CD4-positive, alpha-beta T cell treated with Interleukin-6 at 100 ng/mL for 8 hours (primary cell): ENCODE measurements at places on chromosomes 4 and X.

DNA sequence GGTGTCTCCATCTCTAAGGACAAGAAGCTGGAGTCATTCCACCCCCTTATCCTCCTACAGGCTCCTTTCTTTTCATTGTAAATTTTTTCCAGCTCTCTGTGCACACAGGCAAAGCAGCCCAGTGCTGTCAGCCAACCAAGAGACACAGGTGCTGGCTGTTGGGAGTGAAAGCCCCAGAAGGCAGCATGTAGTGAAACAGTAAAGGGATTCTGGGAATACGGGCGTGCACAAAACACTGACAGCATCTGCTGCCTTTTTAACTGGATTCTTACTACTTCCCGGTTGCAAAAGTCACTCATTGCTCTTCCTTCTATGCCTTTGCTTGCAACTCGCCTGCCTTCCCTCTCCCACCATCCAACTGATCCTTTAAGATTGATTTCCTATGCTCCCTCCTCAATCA lies 208.6 kb upstream of the PRPS2 start:
- no peak for DNase-seq

DNA sequence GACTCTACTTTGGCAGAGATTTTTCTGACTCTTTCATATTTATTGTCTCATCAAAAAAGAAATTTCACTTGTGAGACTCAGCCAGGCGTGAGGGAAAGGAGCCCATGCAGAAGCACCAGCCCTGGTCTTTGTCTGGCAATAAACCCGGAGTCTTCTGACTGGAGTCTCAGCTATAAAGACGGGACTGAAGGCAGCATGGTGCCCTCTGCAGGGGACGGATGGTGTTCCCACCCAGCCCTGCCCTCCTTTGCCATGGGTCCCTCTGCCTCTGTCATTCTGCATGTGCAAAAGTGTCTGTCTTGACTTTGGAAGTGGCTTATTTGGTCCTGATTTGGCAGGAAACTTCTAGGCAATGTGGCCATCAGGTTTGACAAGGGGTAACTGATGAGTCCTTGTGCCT lies 14.2 kb downstream of the ZNF185 start:
- DNase-seq: no peak

DNA sequence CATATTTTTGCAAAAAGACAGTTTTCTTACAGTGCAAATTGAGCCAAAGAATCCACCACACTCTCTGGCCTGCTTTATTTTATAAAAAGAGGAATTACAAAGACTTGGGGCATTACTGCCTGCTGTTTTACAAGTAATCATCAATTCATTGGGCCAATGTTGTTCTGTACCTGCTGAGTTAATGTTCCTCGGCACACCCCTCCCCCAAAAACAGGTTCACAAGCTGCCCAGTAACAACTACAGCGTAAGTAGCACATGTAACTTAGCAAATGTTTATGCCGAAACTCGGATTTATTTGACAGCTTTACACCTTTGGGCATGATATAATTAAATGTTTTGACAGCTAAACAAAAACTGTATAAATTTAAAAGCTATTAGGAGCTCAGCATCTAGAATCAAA lies 214.6 kb upstream of the MAB21L2 start:
- DNase-seq: no peak

DNA sequence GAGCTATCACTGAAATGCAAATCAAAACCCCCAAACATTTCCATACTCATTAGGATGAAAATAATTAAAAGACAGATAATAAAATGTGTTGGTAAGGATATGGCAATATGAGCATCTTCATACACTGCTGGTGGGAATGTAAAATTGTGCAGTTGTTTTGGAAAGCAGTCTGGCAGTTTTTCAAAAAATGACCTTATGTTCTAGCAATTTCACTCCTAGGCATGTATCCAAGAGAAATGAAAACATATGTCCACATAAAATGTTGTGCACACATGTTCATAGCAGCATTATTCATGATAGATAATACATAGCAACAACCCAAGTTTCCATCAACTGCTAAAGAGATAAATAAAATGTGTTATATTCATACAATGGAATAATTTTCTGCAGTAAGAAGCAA lies 14.8 kb upstream of the GPRASP2 start:
- no peak for DNase-seq

GRCh38 chr4:107718351-107718965 lies 1.6 kb downstream of the PAPSS1 start:
- DNase-seq: no peak

DNA sequence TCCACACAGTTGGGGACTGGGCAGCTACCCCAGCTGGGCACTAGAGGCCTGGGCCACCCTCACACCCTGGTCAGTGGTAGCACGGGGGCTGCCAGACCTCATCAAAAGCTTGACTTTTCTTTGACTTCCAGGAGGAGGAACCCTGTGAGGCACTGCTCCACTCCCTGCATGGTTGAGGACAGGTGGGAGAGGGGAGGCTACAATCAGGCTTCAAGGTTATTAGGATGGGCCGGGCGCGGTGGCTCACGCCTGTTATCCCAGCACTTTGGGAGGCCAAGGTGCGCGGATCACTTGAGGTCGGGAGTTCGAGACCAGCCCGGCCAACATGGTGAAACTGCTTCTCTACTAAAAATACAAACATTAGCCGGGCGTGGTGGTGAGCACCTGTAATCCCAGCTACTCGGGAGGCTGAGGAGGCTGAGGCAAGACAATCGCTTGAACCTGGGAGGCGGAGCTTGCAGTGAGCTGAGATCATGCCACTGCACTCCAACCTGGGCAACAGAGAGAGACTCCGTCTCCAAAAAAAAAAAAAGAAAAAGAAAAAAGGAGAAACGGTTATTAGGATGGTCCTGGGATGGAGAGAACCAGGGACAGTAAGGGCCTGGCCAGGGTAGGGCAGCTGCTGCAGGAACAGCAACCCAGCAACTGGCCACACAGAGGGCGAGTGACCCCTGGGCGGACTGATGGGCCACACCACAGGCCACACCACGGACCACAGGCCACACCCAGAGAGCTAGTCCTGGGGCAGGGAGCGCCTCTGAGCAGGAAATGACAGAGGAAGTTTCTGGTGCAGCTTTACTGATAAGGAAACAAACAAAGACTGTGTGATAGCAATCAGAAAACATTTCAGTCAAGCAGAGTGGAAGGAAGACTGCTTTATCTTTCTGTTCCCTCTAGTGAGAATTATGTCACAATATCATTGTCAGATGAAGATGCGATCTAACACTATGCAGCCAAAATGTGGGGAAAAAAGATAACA lies 20.5 kb upstream of the OPN1LW start:
- peak; percentile 48 for DNase-seq

DNA sequence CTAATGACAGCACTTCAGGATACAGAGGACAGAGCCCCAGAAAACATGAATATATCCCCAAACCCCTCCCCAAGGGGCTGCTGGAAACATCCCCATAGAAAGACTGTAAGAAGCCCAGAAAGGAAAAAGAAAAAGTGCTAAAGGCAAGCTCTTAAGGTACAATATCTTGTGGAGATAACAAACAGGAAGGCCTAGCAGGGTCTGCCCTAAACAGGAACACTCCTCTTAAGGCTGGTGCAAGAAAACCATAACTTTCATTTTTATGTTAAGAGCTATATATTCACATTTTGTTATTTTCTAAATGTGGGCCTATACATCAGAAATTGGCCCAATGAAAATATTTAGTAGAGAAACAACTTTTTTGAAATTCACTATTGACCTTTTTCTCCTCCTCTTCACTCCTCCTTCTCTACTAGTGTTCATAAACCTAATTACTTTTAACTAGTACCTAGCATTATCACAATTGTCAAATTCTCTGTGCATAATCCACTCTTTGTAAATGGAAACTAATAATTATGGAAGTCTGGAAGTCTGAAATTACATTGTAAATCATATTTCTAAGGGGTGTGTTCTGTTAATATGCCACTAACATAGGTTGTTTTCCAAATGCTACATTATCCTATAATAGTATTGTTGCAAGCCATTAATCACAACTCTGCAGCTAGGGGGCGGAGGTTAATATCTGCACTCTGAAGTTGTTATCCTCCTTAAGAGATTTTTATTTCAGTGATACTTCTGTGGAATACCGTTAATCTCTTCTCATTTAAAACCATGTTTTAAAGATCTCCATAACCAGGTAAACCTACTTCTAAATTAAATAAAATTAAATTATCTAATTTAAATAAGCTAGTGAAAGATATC lies 59.8 kb downstream of the CASK start:
- no peak for DNase-seq

DNA sequence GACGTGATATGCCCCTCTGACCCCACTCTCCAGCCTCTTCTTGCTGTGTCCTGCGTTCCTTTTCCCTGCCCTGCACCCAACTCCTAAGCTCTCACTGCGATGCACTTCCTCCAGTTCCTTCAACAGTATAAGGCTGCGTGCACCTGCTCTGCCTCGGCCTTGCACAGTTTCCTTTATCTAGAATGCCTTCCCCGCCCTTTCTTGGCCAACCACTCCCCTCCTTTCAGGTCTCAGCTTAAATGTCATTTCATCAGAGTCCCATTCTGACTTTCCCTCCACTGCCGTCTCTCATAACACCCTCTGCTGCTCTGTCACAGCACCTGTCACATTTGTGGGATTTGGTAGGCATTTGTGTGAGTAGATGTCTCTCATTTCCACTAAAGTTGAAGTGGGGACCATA lies 58.4 kb upstream of the NEIL3 start:
- peak; percentile 4 for DNase-seq

- no peak for DNase-seq
These were observed 49.5 kb upstream of the TMLHE start for GRCh38 chrX:155662282-155662681.

GRCh38 chr4:71201817-71202576 lies 136.8 kb upstream of the SLC4A4 start:
- DNase-seq: no peak

GRCh38 chr4:26400132-26400531 lies 79.3 kb downstream of the RBPJ start:
- no peak for DNase-seq

- DNase-seq: no peak
These were observed 26.8 kb downstream of the COQ2 start for GRCh38 chr4:83257811-83258210.

DNA sequence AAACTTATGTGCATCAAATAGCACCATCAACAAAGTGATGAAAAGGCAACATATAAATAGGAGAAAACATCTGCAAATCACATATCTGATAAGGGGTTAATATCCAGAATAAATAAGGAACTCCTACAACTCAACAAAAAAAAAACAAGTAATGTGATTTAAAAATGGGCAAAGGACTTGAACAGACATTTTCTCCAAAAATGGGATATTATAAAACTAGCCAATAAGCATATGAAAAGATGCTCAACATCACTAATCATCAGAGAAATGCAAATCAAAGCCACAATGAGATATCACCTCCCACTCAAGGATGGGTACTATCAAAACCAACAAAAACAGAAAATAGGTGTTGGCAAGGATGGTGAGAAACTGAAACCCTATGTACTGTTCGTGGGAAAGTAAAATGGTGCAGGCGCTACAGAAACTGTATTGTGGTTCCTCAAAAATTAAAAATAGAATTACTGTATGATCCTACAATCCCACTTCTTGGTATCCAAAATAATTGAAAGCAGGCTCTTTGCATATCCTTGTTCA lies 2.4 kb downstream of the DNAJB14 start:
- DNase-seq: no peak

- DNase-seq: no peak
These were observed 50.6 kb downstream of the SCFD2 start for GRCh38 chr4:53315300-53315699.

DNA sequence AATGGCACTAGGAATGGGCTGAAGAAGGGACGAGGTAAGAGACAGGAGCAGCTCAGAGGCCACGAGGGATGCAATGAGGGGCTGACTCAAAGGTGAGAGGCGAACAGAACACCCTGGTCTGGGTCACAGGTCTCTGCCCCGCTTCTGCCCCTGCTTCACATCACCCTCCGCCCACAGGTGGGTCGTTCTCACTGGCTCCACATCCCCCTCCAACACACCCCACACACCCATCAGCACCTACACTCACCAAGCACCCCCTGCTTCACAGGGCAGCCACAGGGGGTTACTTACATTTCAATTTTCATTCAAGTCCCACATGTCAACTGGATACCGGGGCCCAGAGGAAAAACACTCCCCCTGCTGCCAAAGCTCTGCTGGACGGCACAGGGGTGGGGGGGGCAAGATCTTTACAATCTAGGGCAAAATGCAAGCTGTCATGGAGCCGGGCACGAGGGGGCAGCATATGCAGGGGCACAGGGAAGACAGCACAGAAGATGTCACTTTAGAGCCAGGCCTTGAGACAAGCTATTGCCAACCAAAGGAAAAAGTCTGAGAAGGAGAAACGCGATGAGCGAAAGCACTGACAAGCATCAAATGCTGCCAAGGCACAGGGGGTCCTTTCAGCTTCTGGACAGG lies 94.0 kb downstream of the AFAP1 start:
- no peak for DNase-seq

- DNase-seq: no peak
These were observed 384.0 kb downstream of the CENPC start for GRCh38 chr4:67161311-67161710.

GRCh38 chr4:77025643-77026321 lies 50.0 kb downstream of the CCNI start:
- no peak for DNase-seq

GRCh38 chrX:102624105-102624504 lies 24.8 kb downstream of the ARMCX5 start:
- no peak for DNase-seq

DNA sequence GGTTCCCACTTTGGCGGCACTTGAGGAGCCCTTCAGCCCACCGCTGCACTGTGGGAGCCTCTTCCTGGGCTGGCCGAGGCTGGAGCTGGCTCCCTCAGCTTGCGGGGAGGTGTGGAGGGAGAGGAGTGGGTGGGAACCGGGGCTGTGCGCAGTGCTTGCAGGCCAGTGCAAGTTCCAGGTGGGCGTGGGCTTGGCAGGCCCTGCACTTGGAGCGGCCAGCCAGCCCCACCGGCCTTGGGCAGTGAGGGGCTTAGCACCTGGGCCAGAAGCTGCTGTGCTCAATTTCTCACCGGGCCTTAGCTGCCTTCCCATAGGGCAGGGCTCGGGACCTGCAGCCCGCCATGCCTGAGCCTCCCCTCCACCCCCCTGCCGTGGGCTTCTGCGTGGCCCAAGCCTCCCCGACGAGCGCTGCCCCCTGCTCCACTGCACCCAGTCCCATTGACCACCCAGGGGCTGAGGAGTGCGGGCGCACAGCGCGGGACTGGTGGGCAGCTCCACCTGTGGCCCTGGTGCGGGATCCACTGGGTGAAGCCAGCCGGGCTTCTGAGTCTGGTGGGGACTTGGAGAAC lies 474.3 kb downstream of the MID1IP1 start:
- no peak for DNase-seq

DNA sequence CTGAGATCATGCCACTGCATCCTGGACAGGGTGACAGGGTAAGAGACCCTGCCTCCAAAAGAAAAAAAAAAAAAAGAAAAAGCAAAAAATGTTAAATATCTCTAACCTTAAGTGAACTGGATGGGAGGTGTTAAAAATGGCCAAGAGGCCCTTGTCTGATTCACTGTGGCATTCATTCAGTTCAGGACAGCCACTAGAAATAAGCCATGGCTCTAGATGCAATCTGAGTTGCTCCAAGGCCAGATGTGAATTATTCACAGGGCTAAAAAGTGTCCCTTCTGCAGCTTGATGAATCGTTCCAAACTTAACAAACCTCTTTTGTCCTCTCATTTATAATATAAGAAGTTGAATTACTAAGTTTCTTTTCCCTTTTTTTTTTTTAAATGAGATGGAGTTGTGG lies 63.7 kb upstream of the FBXW7 start:
- DNase-seq: no peak

GRCh38 chr4:105453550-105454205 lies 20.2 kb downstream of the PPA2 start:
- no peak for DNase-seq
